ENCODE measurements at places on chromosomes 5 and 9. TPM values are rescaled to one million over a fixed set of nuclear protein-coding genes. Genes with fewer than 3 reads are reported as not detected.

GRCh38 chr9:136107155-136107952, 11.3 kb downstream of the TMEM250 start:
- DNase-seq = no peak

DNA sequence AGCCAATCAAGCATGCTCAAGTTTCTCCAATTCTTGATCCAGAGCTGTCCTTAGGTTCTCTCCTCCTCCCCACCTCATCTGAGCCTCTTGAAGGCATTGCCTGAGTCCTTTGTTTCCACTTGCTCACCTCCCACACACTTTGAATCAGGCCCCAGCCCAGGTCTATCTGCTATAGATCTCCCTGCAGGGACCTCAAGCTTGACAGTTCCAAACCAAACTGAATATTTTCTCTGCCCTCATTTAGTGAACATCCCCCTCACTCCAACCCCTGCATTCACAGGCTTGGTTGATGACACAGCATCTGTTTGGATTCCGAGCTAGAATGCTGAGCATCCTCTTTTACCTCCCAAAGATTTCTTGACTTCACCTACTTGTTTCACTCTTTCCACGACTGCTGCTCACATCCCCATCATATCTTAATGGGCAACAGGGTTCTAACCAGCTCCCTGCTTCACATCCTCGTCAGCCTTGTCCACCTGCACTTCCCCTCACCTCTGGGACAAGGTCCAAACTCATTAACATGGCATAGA, 474.5 kb downstream of the ZSWIM6 start:
- no peak for DNase-seq

DNA sequence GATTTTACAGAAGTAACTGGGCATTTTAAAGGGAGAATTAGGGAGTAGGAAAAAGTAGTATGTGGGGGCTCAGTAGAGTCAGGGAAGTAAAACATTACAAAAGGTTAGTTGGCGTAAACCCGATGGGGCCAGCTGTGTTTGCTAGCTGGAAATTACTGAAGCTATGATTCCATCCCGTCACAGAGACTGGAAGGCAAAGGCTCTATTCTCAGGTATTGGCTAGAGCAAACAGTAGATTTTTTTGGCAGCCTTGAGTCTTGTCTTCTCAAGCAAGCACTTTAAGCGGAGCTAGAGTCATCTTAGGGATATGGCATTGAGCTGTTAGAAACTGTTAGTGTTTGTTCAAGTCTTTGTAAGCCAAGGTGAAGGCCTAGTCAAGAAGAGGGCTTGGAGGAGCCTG, 121.5 kb downstream of the PAM start:
- no peak for DNase-seq

NDUFA8 gene
- polyA plus RNA-seq = 81.4 TPM

PRELID2 gene
- polyA plus RNA-seq = 3.5 TPM

OTULINL gene
- 0.03 TPM for polyA plus RNA-seq

PDE6A gene
- not detected for polyA plus RNA-seq

DRD1 gene
- polyA plus RNA-seq = not detected

Data from endothelial cell of umbilical vein (primary cell).